ENCODE measurements at places on chromosomes 6 and 20.

DNA sequence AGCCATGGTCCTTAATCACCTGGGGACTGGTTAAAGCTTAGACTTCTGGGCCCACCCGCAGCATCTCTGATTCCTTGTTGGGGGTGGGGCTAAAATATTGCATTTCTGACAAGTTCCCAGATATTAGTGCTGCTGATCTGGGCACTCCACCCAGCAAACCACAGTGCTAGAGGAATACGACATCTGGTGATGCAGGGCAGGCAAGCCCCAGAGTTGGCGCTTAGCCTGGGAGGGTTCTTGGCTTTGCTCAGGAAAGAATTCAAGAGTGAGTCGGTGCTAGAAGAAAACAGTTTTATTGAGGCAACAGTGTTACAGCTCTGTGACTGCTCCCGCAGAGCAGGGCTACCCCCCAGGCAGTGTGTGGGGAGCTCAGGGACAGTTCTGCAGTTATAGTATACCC, 210.7 kb downstream of the TFAP2C start:
- no peak for DNase-seq

DNA sequence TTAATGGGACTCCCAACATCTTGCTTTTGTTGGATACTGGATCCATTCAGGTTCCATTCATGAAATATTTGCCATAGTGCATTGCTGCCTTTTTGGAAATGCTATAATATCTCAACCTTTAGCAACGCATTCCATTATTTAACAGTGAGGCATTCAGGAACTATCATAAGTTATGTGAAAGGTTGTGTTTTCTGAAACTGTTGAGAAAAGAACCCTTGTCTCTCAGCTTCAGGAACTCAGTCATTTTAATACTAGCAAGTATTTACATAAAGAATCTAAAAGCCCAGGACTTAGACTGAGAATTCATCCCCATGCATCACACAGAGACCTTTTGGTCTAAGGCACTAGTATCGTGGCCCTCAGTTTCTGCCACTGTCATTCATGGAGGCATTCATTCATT, 24.9 kb upstream of the SASH1 start:
- no peak for DNase-seq

- DNase-seq: no peak
Measured at GRCh38 chr20:57445298-57445697, 54.1 kb downstream of the RBM38 start.

DNA sequence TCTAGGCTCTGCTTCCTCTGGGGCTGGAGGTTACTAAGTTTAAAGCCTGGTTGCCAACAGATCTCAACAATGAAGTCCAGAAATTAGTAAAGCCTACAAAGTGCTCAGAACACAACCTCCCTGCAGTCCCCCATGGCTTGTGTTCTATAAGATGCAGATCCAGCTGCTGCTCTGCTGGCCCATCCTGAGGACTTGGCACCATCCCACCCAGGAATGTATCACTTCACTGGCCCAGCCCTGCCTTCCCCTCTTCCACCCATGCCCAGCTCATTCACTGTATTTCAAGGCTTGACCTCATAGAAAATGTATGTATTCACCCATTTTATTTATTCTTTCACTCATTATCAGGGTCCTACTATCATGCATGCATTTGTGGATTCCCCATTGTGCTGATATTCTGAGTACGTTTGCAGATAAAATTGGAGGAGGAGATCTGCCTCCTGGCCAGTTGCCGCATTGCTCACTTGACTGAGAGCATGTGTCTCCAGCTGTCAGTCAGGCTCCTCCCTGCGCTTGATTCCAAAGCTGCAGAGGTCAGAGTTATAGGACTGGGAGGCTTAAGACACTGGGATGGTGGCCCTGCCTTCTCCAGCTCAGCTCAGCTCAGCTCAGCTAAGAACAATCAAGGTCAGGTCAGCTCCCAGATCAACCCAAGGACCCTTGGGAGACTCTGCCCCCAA, 104.8 kb downstream of the MAFB start:
- DNase-seq: no peak

DNA sequence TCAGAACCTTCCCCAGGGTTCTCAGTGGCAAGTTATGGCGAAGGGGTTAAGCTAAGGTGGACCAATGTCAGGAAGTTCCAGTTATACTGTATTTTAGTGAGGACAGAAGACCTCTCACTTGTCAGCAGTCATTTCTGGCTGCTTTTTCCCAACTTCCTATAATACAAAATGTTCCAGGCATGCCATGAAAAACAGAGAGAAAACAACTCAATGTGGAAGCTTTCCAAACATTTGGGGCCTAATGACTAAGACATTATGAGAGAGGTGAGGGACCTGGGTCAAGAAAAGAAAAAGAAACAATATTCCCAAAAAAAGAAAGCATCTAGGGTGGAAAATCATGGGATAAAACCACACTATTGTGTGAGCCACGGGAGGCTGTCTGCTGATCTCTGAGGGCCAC, 99.9 kb upstream of the MAP3K4 start:
- DNase-seq: no peak

DNA sequence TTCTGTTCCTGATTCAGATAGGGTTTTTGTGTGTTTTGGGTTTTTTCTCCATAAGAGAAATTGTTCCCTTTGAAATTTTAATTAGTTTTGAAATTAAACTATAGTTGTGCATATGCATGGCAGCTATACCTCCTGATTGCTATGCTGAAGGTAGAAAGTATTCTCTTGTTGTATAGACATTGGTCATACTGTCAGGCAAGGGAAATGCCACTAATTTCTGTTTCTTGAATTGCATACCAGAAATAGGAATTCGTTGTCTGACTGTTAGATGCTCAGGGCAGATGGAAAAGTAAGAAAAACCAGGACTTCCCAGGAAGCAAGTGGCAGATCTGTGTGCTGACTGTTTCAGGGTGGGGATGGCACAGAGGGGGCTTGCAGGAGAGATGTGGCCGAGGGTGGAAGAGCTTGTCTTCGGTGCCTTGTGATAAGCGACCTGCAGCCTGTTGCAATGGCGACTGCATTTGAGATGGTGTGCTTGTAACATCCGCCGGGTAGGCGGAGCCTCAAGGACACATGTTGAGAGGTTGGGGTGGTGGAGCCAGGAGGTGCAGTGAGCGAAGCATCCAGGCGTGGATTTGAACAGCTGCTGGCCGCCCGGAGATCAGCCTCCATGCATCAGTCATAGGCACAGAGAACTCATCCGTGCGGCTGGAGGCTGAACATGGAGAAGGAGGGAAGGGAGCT, 42.8 kb downstream of the RREB1 start:
- no peak for DNase-seq

- DNase-seq: no peak
Measured at GRCh38 chr6:89443658-89444057, 10.7 kb downstream of the ANKRD6 start.

DNA sequence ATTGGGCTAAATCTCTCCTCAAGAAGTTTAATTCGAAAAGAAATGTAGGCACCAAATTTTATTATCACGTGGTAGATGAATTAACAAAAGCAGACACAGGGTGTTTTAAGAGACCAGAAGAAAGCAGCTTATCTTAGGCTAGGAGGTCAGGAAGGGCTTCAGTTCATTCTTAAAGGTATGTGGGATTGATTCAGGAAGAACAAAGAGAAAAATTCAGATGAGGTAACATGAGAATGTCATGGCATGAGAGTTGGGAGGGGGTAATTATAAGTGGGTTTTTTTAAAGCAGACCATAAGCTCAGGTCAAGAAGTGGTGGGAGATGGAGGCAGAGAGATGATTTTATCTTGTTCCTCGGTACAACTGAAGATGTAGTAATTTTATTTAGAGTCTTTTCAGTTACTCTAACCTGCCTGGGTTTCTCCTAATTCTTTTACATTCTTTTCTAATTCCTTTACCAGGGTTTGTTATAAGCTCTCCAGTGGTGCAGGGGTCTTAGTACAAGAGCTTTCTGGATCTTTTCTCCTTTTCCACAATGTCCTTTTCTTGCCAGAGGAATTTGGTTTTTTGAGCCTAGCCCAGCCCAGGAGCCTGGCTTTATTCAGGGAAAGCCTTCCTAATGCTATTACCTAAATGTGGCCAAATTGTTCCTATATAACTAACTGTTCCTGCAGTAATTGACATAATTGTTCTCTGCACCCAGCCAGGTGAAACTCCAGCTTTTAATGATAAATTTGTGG, 474.1 kb upstream of the BTBD3 start:
- DNase-seq: no peak

DNA sequence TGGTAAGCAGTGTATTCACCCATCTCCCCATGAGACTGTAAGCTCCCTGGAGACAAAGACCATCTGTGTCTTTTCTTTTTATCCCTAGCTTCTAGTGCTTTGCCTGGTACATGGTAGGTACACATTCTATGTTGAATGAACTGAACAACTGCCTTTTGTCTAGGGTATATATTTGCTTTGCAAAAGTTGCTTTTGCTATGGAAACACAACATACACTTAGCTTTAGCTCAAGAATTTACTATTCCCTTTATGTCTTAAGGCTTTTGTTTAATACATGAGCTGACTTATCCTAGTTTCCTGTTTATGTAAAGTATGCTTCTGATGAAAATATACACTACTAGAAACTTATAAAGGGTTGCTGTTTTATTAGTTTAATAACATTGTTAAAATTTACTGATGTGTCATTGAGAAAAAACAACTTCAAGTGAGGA, 198.2 kb downstream of the PRL start:
- DNase-seq: no peak

GRCh38 chr6:138545621-138545980, 46.3 kb upstream of the NHSL1 start:
- DNase-seq: no peak

DNA sequence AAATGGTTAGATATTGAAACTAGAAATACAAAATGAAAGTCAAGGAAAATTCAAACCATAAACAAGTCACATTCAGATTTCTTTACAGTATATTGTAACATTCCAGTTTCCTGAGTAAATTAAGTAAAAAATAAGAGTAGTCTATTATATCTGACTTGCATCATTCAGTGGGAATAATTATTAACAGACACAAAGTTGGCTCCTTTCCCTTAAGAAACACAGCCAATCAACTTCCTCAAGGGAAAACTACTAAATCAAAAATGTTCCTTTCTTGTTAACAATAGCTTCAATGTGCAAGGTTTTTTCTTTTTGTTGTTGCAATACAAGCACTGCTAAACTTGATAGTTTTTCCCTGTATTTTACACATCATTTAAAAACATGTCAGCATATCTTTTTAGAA, 33.2 kb downstream of the DNAAF9 start:
- no peak for DNase-seq

GRCh38 chr6:73519926-73520687, 725 bp downstream of the EEF1A1 start:
- DNase-seq: peak; percentile 47

GRCh38 chr20:19887556-19888268, 129.4 kb upstream of the NAA20 start:
- DNase-seq: no peak

GRCh38 chr6:134809130-134809529, 140.8 kb downstream of the ALDH8A1 start:
- DNase-seq: no peak

GRCh38 chr20:2612073-2612472, 40.4 kb upstream of the NOP56 start:
- no peak for DNase-seq

- DNase-seq: no peak
Measured at GRCh38 chr6:153090241-153090930, 40.7 kb downstream of the RGS17 start.

- no peak for DNase-seq
Measured at GRCh38 chr20:43543138-43543537, 15.7 kb upstream of the SGK2 start.

- no peak for DNase-seq
Measured at GRCh38 chr6:105606831-105607463, 204.1 kb upstream of the PREP start.
